Foreskin fibroblast (primary cell): ENCODE measurements at places on chromosomes 16 and 17.

- DNase-seq, result no peak
These were observed 182.3 kb upstream of the GSE1 start for GRCh38 chr16:85430523-85431421.

DNA sequence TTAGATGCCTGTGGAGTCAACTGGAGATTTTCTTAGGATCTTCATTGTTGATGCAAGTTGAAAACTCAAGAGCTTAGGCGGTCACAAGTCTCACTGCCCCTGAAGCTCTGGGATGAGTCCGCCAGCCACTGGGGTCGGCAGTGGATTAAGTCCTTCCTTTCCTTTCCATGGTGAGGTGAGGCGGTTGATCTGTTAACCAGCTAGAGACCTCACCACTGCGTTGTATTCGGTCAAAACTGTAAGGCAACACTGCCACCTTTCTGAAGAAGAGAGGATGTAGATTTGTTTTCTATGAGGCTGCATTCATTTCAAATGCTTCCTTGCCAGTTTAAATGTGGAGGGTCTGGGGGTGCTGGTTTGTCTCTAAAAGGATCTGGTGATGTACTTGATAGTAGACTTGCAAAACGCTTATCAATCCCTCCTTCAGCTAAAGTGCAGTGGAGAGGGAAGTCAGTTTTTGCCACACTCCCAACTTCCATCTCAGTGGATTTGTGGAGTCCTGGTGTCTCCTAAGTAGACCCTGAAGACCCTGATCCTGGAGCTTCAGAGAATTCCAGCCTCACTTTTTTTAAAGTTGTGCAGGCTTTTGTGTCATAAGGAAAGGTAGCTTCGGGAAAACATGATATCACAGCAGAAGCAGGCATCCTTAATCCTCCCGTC, 1.7 kb downstream of the MYOCD start:
- DNase-seq, result peak; percentile 25

- DNase-seq, result no peak
These were observed 187.5 kb upstream of the RPL38 start for GRCh38 chr17:74015990-74016389.

DNA sequence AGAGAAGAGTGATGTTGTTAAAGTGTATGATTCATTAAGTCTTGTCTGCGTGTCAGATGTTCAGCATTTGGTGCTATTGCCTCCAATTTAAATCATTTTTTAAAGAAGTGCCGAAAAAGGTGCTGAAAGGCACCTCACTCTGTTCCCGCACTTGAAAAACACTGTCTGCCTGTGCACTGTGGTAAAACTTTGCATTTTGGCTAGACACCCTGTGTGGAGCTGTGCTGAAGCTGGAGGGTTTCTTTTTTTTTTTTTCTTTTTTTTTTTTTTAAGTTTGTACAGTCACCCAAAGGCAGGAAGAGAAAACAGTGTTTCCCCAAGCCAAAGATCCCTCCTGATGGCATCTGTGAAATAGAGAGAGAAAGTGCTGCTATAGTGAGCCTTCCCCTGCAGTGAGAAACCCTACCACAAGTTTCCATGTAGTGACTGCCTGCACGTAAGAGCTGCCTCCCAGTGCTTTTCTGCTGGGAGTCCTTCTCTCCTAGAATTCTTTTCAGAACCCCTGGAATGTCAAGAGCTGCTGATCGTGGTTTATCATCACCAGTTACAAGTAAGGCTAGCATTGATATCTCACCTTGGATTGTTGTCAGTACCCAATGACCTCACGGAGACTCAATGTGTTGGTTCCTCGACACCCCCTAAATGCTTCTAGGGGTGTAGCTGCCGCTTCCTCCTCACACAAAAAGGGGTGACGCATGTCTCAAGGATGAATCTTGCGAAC, 116.0 kb upstream of the SOX9 start:
- no peak for DNase-seq

- DNase-seq, result no peak
These were observed 16.0 kb downstream of the ZNF821 start for GRCh38 chr16:71867939-71868338.

- DNase-seq, result no peak
These were observed 111.9 kb downstream of the GSG1L start for GRCh38 chr16:27951489-27952120.

DNA sequence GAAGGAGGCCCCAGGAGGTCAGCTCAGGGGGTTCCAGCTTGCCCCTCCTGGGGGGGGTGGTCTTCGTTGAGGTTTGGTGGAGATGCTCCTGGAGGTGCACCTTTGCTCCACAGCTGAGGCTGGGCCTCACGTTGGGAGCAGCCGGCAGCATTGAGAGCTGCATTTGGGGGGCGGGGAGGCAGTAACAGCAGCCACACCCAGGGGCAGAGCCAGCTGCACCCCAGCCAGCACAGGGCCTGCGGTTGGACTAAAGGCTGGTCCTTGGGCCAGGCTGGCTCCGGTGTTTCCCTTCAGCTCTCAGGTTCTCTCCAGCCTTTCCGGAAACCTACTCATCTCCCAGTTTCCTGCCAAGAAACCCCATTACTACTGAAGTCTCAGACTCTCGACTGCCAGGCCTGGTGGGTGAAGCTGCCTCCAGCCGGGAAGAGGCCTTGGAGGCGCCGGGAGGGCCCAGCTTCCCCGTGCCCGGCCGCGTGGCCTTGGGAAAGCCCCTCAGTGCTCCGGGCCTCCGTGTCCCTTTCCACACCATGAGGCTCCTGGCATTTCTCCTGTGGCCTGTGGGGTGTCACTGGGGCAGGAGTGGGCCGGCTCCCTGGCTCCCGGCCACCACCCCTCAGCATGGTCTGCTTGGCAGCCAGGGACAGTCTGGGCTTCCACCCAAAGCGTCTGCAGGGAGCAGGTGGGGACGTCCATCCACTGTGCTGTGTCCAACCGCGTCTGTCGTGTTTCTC, 14.0 kb upstream of the BAIAP2 start:
- DNase-seq, result no peak

DNA sequence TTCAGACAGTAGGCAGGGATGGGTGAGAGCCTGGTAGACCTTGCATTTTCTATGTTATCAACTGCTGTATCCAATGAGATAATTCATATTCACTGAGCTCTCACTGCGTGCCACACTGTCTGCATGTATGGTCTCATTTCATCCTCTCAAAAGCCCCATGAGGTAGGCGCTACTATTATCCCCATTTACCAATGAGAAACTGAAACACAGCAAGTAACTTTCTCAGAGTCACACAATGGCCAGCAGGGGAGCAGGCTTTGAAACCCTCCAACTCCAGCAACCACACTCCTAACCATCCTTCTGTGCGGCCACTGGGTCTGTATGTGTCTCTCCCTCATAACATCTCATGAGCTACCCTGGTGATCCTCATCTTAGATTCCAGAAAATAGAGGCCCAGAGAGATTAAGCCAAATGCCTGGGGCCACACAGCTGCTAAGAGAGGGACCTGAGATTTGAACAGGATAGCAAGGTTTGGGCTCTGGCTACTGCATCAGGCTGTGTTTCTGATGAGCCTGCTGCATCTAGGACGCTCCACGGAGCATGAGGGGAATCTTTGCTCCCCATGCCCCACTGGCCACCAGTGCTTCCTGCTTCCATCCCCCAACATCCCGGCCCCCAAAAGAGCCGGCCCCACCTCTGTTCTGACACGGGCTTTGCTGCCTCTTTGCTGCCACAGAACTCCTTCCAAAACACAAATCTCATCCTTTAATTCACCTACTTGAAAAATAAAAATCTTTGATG, 3.2 kb downstream of the CCR7 start:
- no peak for DNase-seq

GRCh38 chr17:74077231-74077630, 126.2 kb upstream of the RPL38 start:
- DNase-seq, result no peak

DNA sequence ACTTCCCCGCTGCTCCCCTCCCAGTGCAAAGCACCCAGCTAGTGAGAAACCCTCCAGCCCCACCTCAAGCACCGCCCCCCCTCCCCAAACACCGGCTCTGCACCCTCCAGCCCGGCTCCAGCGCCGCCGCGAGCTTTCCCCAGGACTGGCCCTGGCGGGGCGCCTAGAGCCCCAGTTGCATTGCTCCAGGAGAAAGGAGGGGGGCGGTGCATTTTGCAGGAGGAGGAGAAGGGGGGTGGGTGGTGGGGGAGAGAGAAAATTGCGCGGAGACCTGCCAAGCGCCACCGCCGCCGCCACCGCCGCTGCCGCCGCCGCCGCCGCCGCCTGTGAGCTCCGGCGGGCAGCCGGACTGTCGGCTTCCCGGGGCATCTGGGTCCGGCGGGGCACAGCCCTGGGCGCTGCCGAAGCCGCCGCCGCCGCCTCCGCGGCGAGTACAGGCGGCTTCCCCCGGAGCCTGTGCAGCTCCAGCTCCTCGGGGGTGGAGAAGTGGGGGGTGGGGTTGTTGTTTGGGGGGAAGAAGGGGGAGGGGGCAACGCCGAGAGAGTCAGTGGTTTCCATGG, 333 bp upstream of the NOG start:
- peak; percentile 23 for DNase-seq

DNA sequence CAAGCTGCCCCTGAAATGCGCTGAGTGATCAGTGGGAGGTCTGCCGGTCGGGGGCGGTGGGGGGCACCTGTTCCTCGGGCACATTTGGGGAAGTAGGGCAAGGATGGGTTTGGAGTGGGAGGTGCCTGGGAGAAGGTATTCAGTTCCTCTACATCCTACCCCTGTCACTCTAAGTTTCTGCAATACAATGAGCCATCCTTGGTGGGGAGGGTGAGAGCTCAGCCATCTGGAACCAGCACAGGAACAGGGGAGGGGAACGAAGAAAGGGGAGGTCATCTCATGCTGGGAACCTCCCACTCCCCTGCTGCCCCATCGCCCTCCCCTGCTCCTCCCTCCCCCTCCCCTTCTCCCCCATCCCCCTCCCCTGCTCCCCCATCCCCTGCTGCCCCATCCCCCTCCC, 4.2 kb downstream of the DPH1 start:
- DNase-seq, result peak; percentile 70

DNA sequence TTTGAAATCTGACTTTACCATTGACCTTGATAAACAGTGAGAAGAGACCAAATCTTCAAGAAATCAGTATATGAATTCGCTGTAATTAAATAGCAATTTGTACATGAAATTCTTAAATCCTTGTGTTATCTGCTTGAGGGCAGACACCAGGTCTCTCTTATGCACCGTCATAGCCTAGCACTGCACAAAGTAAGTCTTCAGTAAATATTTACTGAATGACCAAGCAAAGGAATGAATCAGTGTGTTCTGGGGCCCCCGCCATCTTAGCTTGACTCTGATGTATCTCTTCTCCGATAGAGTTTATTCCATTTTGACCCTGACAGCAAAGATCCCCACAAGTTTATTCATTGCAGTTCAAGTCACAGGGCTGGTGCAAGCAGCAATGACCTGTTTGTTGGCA, 328.0 kb downstream of the TMEM114 start:
- no peak for DNase-seq

DNA sequence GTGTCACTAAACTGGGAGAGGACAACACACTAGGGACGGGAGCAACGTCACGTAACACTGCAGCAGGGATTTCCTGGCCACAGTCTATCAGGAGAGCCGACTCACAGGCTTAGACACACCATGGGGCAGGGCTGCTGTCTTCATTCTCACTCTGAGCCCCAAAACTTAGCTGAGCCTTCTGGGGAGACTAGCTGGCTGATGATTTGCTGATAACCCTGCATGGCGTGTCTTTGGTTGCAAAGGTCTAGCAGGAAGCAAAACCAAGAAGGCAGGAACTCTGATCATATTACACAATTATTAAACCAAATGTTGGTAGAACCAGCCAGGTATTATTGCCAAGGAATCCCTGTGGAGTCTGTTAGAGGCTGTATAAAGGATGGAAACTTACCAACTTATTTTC, 345.0 kb downstream of the SLC39A11 start:
- DNase-seq, result no peak

DNA sequence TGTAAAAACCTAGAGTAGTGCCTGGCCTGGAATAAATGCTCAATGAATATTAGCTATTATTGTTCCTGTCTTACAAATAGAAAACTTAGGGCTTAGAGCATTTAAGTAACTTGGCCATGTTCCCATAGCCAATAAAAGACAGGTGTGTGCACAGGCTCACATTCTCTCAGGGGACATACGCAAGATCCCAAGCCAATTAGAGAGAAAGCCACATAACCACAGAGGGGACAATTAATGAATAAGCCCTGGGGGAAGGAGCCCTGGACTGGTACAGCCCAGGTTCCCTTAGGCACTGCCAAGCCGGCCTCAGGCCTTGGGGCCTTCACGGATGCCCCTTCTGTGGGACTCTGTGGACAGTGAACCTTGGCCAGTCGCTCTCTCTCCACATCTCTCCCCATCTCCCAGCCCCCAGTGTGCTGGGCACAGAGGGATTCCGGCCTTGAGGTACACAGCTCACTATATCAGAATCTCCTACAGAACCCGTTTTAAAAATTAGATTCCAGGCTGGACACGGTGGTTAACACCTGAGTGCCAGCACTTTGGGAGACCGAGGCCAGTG, 27.3 kb upstream of the ABCC12 start:
- no peak for DNase-seq

- no peak for DNase-seq
These were observed 12.5 kb upstream of the SLC13A2 start for GRCh38 chr17:28460901-28461300.

DNA sequence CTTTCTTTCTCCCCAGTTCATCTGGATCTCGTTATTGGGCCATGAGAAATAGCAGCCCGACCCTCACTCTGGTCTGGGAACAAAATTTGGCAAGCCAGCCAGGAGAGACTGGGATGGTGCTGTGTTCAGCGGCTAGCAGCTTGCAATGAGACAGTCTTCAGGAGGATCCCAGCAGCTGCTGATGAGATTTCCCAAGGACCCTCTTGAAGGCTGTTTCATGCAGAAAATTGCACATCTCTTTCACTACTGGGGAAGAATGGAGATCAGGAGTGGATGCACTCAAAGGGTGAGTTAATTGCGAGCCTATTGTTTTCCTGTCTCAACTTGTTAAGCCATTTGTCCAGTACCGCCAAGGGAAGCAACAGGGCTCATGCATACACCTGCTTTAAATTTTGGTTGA, 5.5 kb upstream of the COIL start:
- DNase-seq, result no peak

DNA sequence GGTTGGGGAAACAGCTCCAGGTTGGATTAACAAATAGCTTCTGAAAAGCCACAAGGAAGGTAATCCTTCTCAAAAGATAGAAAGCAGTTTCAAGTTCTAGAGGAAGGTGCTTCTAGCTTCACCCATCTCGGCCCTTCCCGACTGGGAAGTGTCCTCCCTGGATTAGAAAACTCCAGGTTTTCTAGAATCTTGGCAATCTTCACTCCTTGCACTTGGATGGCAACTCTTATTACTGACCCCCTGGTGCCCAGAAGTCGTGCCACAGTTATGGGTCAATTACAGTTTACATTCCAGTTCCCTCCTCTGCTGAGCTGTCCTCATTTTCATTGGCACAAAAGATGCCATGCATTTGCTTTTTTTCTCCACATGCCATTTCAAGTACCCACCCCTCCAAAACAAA, 65.6 kb downstream of the SMG6 start:
- no peak for DNase-seq

- DNase-seq, result peak; percentile 85
These were observed 70.5 kb downstream of the MARF1 start for GRCh38 chr16:15572329-15573001.
